Prostate gland (tissue), 2 donors: ENCODE measurements at places on chromosomes 5 and 9. TPM values are rescaled to one million over a fixed set of nuclear protein-coding genes. Genes with fewer than 3 reads are reported as not detected.

Gene QRFP
- not detected for total RNA-seq

DNA sequence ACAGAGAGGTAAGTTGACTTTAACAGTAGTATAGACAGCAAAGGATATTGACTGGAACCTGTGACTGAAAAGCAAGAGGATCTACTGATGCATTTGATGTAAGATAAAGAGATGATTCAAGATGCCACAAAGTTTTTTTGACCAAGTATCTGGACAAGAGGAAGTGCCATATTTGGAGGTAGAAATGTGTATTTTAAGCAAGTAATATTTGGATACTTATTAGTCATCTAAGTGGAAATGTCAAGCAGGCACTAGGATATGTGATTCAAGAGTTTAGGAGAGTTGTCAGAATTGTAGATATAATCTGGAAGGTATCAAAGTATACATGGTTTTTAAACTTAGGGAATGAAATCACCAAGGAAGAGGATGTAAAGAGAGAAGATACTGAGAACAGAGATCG lies 686.1 kb upstream of the CHD1 start:
- H3K4me1 ChIP-seq, result no peaks in the 10 kb centered on the region
- no peaks in the 10 kb centered on the region for H3K36me3 ChIP-seq
- H3K27ac ChIP-seq, result no peak overlapping the region
- no peak for DNase-seq
- no peak overlapping the region for H3K4me3 ChIP-seq

Gene SH3GL2
- total RNA-seq, result 1.5 TPM

DNA sequence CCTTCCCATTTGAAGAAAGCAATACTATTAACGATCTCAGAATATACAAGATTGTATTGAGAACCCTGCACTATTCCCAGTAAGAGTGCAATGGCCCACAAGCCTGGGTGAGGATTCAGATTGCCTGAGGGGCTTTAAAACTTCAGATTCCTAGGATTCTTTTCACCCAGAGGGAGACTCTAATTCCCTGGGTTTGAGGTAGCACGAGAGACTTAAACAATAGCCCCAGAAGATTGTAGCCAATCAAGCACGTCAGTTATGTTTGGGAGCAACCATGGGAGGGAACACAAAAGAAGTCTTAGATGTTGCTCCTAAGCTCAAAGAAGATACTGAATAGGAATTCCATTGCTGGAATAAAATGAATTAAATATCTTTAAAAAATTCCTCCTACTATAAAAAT lies 17.9 kb downstream of the MRPS27 start:
- no peak overlapping the region for H3K4me3 ChIP-seq
- H3K4me1 ChIP-seq, result no peaks in the 10 kb centered on the region
- no peak overlapping the region for H3K27ac ChIP-seq
- DNase-seq, result no peak
- no peaks in the 10 kb centered on the region for H3K27me3 ChIP-seq
- H3K36me3 ChIP-seq, result no peaks in the 10 kb centered on the region

GRCh38 chr9:132669319-132669697 lies 475 bp downstream of the DDX31 start:
- peak overlapping the region; percentile 95 for H3K27ac ChIP-seq
- DNase-seq, result no peak
- peaks cover 7% of the 10 kb centered on the region for H3K4me1 ChIP-seq
- H3K27me3 ChIP-seq, result no peaks in the 10 kb centered on the region

- no peaks in the 10 kb centered on the region for H3K27me3 ChIP-seq
- no peak overlapping the region for H3K4me3 ChIP-seq
- H3K27ac ChIP-seq, result no peak overlapping the region
- DNase-seq, result no peak
- peaks cover 3% of the 10 kb centered on the region for H3K4me1 ChIP-seq
- no peaks in the 10 kb centered on the region for H3K36me3 ChIP-seq
Observed at GRCh38 chr5:172956936-172957335, 2.3 kb upstream of the RPL26L1 start.

Gene SLC34A1
- not detected for total RNA-seq

DNA sequence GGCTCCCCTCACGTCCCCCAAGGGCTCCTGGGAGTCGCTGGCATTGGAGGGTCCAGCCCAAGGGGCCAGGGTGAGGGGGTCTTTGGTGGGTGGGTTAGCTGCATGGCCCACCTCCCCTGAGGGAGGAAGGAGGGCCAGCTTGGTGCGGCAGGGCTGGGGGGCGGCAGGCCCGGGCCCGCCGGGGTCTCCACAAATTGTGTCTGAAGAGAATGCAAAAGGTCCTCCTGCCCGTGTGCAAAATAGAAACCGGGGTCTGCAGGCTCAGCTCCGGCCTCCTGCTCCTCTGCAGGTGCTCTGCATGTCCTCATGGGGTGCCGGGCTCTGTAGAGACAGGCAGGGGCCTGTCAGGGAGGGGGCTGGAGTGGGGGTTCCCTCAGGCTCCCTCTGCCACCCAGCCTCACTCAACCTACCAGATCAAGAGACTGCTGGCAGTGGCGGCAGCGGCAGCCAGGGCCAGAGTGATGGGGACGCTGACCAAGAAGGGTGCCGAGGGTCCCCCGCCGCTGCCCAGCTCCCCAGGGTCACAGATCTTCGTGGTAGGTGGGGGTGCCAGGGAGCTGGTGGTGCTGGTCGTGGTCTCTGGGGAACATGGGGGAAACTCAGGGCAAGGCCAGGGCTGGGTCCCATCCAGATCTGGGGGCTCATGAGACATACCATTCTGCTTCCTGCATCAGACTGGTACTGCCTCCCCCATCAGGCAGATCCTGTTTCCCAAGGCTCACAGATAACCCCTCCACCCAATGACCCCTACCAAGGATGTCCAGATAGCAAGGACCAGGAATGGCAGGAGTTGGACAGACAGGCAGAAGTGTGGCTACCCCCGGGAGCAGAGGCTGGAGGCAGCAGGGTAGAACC lies 29.2 kb upstream of the ENHO start:
- no peaks in the 10 kb centered on the region for H3K36me3 ChIP-seq
- no peak for DNase-seq
- H3K4me1 ChIP-seq, result no peaks in the 10 kb centered on the region
- no peak overlapping the region for H3K4me3 ChIP-seq
- H3K27me3 ChIP-seq, result no peaks in the 10 kb centered on the region

Gene CDO1
- 20.0 TPM for total RNA-seq

GRCh38 chr5:14413331-14413750 lies 168.3 kb upstream of the OTULINL start:
- no peaks in the 10 kb centered on the region for H3K27me3 ChIP-seq
- no peak for DNase-seq
- H3K36me3 ChIP-seq, result no peaks in the 10 kb centered on the region

DNA sequence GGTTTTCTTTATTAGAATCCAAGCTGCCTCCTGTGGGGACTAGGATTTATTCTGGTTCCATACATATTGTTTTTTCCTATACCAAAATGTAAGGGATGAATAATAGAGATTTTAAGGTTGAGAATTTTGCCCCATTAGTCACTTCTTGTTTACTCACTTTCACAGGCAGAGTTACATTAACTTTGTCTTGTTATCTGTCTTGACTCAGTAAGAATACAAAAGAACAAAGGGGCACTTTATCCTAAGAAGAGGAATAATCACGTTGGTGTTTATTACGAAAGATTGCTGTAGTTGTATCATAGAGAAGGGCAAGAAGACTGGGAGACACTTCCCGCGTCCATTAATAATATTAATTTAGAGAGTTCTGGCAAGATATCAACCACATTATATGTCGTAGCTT lies 599.7 kb upstream of the FTMT start:
- no peaks in the 10 kb centered on the region for H3K36me3 ChIP-seq
- no peaks in the 10 kb centered on the region for H3K27me3 ChIP-seq
- no peaks in the 10 kb centered on the region for H3K4me1 ChIP-seq
- DNase-seq, result no peak
- no peak overlapping the region for H3K4me3 ChIP-seq

GRCh38 chr9:127742435-127743088 lies 7.5 kb upstream of the TOR2A start:
- H3K27ac ChIP-seq, result no peak overlapping the region
- no peak for DNase-seq

DNA sequence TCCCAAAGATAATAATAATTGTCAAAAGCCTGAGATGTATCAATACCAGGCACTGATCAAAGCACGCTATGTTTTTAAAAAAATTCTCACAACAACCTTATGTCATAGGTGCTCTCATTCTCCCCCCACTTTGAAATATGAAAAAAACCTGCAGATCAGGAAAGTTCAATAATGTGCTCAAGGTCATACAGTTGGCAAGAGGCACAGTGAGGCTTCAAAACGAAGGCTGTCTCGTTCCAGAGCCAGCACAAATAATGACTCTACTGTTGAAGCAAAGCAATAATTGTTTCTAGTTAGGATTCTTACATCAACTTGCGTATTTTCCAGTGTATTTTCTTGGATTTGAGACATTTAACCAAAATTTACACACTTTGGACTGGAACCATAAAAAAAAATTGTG lies 88.3 kb downstream of the RAB3C start:
- H3K27me3 ChIP-seq, result no peaks in the 10 kb centered on the region
- no peak overlapping the region for H3K4me3 ChIP-seq

- H3K4me1 ChIP-seq, result no peaks in the 10 kb centered on the region
- H3K36me3 ChIP-seq, result no peaks in the 10 kb centered on the region
- no peak overlapping the region for H3K27ac ChIP-seq
Observed at GRCh38 chr5:156126716-156127115, 200.2 kb upstream of the SGCD start.

DNA sequence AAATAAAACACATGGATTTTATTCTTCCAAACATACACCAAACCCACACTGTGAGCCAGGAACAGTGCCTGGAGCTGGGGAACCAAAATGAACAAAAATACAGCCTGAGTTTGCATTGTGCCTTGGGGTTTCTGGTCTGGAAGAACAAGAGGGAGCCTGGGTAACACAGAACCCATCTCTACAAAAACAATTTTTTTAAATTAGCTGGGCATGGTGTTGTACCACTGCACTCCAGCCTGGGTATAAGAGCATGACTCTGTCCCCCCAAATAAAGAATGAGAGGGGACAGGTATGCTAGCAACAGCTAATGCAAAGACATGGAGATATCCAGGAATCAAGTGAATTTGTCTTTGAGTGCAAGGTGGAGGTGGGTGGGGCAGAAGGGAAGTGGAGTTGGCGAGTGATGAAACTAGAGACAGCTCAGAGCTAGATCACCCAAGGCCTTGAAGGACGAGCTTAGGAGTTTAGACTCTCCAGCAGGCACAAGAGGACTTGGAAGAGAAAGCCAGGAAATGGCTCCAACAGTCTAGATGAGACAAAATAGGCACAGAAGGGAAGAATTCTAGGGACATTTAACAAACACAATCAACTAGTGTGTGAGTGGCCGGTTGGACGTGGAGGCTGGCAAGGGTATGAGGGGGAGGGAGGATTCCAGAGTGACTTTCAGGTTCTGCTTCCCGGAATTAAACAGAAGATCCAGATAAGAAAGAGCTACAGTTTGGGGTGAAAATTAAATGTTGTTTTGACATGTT lies 47.4 kb downstream of the FNBP1 start:
- H3K27ac ChIP-seq, result no peak overlapping the region
- H3K4me3 ChIP-seq, result no peak overlapping the region

DNA sequence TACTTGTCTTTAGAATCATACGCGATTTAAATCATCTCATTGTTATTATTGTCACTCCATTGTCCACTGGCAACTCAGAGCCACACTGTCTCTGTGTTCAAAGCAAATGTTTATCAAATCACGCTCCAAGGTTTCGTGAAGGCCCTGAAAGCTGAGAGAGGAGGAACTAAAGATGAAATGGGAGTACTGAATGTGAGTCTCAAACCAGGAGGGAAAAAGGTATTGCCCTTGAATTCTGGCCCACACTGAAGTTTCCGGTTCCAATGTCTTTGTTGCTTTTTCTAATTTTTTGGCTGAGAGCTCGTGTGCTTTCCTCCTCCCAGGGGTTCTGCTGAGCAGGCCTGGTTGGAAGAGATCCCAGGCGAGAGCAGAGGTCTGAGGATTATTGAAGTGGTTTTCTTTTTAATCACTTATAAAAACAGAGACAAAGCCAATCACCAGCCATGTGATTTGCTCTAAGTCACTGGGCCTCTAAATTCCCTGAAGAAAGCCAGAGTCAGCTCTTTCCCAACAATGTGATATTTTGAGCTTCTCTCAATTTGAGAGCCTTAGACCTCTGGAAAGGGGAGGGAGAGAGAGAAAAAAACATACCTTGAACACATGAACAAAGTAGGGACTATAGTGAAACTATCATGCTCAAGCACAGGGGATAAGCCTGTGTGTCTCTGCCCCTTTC lies 420.8 kb upstream of the GRAMD2B start:
- no peak overlapping the region for H3K27ac ChIP-seq
- H3K36me3 ChIP-seq, result no peaks in the 10 kb centered on the region
- no peaks in the 10 kb centered on the region for H3K27me3 ChIP-seq
- no peaks in the 10 kb centered on the region for H3K4me1 ChIP-seq
- H3K4me3 ChIP-seq, result no peak overlapping the region

Gene SOX30
- 14.4 TPM for total RNA-seq

DNA sequence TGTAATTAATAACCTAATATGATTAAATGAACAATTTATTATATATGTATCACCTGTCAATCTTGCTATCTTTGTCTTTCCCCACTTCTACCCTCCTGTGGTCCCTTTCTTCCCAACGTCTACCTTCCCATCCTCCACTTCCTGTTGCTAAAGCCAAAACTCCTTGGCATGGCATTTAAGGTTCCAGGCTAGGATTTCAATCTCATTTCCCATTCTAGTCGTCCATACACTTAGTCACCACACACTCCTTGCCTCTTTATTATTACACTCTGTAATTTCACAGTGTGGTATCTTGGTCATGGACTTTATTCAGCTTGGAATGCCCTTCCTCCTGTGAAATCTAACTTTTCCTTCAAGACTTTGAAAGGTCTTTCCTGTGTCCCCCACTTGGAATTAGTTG lies 115.3 kb downstream of the SEMA6A start:
- no peaks in the 10 kb centered on the region for H3K4me1 ChIP-seq
- H3K27me3 ChIP-seq, result no peaks in the 10 kb centered on the region
- no peak for DNase-seq
- H3K4me3 ChIP-seq, result no peak overlapping the region
- H3K27ac ChIP-seq, result no peak overlapping the region

GRCh38 chr5:82855893-82856550 lies 221.2 kb downstream of the TMEM167A start:
- no peaks in the 10 kb centered on the region for H3K4me1 ChIP-seq
- H3K27ac ChIP-seq, result no peak overlapping the region
- no peaks in the 10 kb centered on the region for H3K36me3 ChIP-seq
- H3K27me3 ChIP-seq, result no peaks in the 10 kb centered on the region
- DNase-seq, result no peak
- no peak overlapping the region for H3K4me3 ChIP-seq

- H3K4me3 ChIP-seq, result no peak overlapping the region
- no peaks in the 10 kb centered on the region for H3K36me3 ChIP-seq
- H3K27ac ChIP-seq, result no peak overlapping the region
- H3K27me3 ChIP-seq, result no peaks in the 10 kb centered on the region
- DNase-seq, result peak; percentile 84
Observed at GRCh38 chr5:138305797-138306196, 25.8 kb downstream of the CDC25C start.

GRCh38 chr5:178308541-178309092 lies 76.0 kb upstream of the PHYKPL start:
- no peak for DNase-seq
- no peak overlapping the region for H3K27ac ChIP-seq
- no peaks in the 10 kb centered on the region for H3K27me3 ChIP-seq
- no peaks in the 10 kb centered on the region for H3K36me3 ChIP-seq
